ENCODE measurements at places on chromosomes 3 and 15.

DNA sequence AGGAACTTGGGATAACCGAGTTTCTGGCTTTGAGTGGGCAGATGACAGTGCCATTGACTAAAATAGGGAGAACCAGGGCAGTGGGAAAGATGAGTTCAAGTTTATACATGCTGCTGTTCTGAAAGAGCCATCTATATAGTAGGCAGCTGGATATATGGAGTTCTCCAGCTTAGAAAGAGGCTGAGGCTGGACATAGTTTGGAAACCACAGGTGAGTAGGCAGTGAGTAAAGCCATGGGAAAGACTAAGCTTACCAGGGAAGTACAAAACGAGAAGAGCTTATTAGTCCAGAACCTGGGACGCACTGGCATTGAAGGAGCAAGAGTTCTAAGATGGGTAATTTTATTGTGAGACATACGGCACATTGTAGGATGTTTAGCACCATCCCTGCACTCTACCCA is 54.2 kb downstream of the MSL2 start:
- no peak for DNase-seq

DNA sequence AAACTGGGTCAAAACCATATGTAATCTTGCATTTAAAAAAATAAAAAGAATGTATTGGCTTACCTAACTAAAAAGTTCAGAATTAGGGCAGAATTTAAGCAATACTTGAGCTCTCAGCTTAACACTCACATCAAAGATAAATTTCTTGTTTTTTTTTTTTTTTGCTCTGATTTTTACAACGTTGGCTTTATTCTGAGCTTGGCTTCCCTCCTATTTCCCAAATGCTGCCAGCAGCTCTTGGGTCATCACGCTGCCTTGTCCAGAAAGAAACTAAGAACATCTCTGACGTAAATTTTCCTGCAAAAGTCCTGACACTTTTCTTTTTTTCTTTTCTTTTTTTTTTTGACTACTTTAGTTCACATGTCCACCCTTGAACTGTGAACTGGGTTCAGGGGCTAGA is 150.6 kb upstream of the TGFBR2 start:
- DNase-seq: no peak

DNA sequence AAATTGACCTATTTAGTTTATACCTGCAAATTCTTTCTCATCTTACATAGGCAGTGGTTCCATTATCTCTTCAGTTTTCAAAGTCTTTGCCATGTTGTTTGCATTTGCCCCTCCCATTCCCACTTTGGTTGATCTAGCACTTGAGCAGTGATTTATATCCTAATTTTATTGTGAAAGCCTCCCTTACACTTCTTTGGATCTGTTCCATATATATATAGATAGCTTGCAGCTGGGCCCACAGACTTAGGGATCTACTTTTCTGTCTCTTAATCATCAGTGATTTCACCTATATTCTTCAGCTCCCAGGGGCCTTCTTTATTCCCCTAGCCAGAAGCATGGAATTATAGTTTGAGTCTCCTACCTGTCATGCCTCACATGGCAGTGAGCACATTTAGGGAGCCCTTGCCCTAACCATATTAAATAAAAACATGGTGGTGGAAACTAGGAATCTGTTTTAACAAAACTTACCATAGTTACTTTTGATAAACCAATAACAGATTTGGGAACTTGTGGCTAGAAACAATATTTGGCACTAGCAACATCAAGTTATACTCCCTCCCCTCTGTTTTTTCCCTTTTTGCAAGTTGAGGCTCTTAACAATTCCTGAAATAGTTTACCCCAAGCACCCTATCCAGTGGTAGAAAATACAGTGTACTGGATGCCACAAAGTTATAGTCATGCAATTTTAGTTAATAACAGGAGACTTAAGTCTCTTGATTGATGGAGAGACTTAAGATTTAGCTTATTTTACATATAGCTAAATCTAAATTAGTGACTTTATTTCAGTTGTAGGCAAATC is 41.7 kb downstream of the ARIH1 start:
- DNase-seq: no peak

DNA sequence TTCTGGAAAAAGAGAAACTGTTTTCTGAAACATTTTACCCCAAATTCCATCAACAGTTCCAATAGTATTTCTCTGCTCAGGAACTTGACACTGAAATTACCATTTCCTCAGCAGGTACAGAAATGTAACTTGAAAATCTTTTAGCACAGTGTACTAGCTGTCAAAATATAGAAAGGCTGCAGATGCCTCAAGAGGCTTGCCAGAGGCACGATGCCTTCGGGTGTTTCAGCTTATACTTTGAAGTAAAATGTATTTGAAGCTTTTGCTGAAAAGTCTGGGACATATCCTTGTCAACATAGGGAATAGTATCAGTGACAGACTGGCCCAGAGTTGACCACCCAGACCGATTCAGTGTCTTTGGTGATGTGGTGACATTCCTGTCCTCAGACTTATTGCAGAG is 154.4 kb upstream of the CHRM5 start:
- no peak for DNase-seq

DNA sequence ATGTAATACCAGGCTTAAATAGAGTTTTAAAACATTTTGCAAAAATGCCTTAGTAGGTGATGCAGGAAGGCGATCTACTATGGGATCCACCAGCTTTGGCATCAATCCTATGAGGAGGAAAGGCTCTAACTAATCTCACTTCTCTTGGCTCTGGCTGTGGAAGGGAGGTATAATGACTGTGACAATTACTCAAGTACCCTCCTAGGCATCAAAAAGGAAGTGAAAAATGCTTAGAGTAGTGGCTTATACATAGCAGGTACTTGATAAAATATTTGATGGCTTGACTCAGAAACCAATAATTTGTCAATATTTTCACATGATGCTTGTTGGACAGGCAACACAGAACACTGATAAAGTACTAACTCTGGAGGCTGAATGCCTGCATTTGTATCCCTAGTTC is 34.1 kb upstream of the SERPINI2 start:
- no peak for DNase-seq

DNA sequence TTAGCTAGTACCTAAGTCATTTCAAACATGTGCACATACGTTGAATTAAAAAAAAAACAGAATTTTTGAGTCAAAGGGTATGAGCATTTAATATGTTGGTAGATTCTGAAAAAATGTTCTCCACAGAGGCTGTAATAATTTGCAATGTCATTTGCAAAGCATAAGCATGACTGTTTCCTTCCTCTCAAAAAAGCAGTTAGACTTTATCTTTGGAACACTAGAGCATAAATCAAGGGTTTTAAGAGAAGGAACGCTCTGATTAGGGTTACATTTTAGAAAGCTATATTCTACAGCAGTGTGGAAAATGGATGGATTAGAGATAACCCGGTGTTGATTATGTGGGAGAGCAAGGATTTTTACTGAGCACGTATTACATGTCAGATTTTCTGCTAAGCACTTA is 193.7 kb downstream of the WDR72 start:
- DNase-seq: no peak

- no peak for DNase-seq
Measured at GRCh38 chr3:136184703-136185102, 11.4 kb downstream of the MSL2 start.

- no peak for DNase-seq
Measured at GRCh38 chr15:41827290-41827879, 507 bp upstream of the JMJD7 start.

GRCh38 chr3:80771085-80771484 is 990.4 kb downstream of the GBE1 start:
- no peak for DNase-seq

DNA sequence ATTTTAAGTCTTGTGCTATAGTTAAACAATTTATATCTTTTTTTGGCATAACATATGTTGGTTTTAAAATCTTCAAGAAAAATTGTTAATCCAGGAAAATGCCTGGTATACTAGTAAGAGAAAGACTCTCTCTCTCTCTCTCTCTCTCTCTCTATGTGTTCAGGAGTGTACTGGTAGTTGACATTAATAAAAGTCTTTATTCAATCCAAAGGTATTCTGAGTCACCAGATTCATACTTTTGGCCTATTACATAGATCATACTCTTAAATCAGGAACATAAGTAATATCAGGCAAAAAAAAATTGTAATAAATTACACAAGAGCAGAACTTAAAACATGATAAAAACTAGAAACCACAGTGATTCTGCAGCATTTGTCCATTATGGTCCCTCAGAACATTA is 70.2 kb downstream of the TFG start:
- no peak for DNase-seq

DNA sequence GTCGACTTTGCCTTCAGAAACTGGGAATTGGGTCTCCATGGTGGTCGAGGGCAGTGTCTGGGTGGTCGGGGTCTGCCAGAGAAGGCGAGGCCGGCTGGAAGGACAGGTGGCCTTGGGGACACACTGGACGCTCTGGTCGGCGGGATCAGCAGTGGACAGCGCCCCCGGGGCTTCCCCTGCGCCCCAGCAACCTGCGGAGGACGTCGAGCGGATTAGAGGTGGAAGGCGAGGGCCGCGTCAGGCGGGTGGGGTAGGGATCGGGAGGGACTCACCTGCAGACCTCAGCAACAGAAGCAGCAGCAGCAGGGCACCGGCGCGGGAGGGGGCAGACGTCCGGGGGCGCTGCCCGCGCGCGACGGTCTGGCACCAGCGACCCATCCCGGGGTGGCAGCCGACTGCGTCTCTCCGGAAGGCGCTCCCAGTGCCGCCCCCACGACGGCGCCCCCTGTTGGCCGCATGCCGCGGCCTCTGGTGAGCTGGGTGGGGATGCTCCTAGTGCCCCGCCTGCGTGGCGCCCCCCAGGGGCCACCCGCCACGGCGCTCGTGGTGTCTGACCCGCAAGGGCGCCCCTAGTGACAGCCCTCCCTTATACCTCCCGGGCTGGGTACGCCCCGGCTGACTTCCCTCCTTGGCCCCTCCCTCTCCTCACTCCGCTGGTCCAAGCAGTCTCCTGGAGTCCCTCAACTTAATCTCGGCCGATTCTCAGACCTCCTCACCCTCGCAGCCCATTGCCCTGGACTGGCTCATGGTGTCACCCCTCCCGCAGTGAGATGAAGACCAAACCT is at the start of gene PRSS50:
Gene PRSS50, minus strand, starts transcription at position 423 of the 785 bp plus-strand sequence. Its CDS starts 45 bp downstream, at position 378.
- no peak for DNase-seq

DNA sequence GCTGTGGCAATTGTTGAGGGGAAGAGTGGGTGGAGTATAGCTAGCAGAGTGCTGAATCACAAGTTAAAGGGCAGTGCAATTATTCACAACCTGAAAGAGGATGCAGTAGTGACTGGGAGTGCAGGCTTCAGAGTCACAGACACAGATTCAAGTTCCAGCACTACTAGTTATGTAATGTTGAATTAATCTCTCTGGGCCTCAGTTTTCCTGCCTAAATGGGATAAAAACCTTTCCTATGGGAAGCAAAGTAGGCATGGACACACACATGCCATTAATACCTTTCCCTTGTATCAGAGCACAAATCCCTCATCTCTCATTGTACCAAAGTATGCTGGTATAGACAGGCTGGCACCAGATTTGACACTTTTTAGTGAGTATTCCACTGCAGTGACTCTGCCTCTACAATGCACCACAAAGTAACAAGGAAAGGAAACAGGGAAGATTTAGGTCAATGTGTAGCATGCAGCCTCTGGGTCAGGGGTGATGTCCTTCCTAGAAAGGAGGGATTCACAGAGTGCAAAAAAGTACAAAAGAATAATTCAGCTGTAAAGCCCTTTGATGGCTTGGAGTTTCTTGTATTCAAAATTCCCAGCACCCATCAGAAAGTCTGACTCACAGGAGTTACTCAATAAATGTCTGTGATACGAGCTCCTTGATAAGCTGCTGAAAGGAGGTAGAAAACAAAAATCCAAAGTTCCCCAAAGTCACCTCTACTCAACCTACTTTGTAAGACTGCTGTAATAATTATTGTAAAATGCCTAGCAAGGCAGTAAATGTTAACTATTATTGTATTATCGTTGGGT is 507.5 kb upstream of the TGFBR2 start:
- no peak for DNase-seq

DNA sequence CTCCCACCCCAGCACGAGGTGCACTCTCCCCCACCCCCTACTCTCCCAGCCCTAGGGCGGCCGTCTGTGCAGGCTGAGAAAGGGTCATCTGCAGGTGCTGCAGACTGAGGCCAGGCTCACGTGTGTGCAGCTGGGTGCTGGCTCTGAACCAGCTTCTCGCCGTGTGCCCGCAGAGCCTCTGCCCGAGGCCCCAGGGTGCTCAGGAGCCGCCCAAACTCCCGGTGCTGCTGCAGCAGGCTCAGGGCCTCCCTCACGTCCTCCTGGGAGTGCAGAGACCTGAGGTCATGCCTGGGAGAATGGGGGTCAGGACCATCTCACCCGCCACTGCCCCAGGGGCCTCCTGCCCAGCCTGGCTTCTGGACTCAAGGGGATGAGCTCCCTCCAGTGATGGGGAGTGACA is 17.2 kb downstream of the SPTBN5 start:
- DNase-seq: peak; percentile 14

- no peak for DNase-seq
Measured at GRCh38 chr3:30597131-30597768, 9.2 kb upstream of the TGFBR2 start.

GRCh38 chr15:75107908-75108838 is 84.8 kb downstream of the PPCDC start:
- no peak for DNase-seq

GRCh38 chr3:121651684-121652083 is 9.0 kb downstream of the HCLS1 start:
- DNase-seq: peak; percentile 38

GRCh38 chr3:97264180-97264579 is 449.8 kb downstream of the EPHA6 start:
- no peak for DNase-seq

Measured in NCI-H774 (cell line).